ENCODE measurements at places on chromosomes 2 and 18.
A peak's percentile ranks its signal among the peaks of the same experiment; 100 is the strongest.

DNA sequence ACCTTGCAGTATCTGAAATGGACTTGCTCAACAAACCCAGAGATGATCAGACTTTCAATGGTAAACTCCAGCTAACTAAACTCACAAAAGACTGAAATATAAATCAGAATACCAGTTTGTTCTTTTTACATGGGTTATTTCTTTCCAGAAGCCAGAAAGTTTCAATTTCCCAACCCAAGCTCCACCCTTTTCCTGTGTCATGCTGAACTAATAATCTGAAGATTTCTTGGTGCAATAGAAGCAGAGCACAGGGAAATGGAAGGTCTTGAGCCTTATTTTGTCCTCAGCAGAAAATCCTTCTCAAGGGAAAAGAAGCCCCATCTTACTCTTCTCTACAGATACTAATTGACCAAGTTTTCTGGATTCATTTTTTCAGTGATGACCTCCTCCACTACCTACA is 93.3 kb upstream of the PAPOLG start:
- DNase-seq, result no peak

- peak; percentile 37 for DNase-seq
Measured at GRCh38 chr18:45910405-45911023, 56.6 kb downstream of the EPG5 start.

GRCh38 chr2:10265329-10266132 is 37.2 kb upstream of the HPCAL1 start:
- no peak for DNase-seq

GRCh38 chr2:9720352-9721093 is 89.7 kb upstream of the YWHAQ start:
- no peak for DNase-seq

DNA sequence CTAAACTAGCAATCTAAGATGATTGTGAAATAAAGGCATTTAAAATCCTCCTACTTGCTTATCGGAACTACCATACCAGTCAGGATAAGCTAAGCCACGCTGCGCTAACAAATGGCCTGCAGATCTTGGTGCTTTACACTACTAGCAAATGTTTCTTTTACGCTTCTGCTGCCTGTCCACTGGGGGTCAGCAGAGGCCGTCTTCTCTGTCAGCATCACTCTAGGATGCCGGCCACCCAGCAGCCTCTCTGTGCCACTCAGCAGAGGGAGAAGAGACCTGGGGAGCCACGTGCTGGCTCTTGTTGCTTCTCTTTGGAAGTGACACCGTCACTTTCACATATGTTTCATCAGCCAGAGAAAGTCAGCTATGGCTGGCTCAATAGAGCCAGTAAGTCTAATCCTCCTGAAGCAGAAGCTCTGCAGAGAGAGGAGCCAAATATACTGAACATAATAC is 36.6 kb downstream of the COPS8 start:
- DNase-seq, result peak; percentile 27

GRCh38 chr2:168371273-168372019 is 84.6 kb upstream of the CERS6 start:
- no peak for DNase-seq

- no peak for DNase-seq
Measured at GRCh38 chr18:51191128-51191717, 6.3 kb downstream of the MEX3C start.

- DNase-seq, result no peak
Measured at GRCh38 chr2:47833516-47833968, 50.6 kb downstream of the MSH6 start.

DNA sequence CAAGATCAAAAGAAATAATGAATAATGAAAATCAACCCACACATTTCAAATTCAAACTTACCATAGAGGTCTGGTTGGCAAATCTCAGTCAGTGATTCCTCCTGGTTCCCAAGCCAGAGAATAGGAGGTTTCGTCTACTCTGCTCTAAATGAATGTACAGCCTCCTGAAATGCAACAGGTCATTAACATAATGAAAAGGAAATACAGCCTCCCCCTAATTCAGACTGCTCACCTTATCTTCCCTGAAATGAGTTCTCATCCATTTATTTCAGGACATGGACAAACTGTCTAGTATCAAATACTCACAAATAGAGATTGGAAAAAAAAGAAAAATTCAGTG is 43.4 kb upstream of the CYTIP start:
- no peak for DNase-seq

GRCh38 chr2:101442667-101443061 is 32.2 kb downstream of the RFX8 start:
- DNase-seq, result no peak

DNA sequence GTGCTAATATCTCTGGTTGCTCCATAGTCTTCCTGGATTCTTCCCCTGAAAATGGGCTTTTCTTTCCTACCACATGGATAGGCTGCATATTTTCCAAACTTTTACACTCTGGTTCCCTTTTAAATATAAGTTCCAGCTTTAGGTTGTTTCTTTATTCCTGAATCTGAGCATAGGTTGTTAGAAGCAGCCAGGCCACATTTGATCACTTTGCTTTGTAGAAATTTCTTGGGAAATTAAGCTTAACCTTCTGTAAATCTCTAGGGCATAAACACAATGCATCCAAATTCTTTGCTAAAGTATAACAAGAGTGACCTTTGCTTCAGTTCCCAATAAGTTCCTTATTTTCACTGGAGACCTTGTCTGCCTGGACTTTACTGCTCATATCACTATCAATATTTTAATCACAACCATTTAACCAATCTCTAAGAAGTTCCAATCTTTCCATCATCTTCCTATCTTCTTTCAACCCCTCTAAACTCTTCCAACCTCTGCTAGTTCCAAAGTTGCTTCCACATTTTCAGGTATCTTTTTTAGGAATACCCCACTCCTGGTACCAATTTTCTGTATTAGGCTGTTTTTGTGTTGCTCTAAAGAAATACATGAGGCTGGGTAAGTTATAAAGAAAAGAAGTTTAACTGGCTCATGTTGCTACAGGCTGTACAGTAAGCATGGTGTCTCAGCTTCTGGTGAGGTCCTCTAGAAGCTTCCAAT is 389.6 kb upstream of the HS6ST1 start:
- DNase-seq, result no peak

GRCh38 chr2:100782380-100782878 is 37.5 kb upstream of the NPAS2 start:
- no peak for DNase-seq

GRCh38 chr2:240565333-240566202 is 2.7 kb upstream of the RNPEPL1 start:
- DNase-seq, result peak; percentile 51

- peak; percentile 21 for DNase-seq
Measured at GRCh38 chr18:35355140-35355618, 11.0 kb upstream of the ZNF24 start.

GRCh38 chr2:72117718-72118117 is 29.9 kb downstream of the CYP26B1 start:
- DNase-seq, result no peak

DNA sequence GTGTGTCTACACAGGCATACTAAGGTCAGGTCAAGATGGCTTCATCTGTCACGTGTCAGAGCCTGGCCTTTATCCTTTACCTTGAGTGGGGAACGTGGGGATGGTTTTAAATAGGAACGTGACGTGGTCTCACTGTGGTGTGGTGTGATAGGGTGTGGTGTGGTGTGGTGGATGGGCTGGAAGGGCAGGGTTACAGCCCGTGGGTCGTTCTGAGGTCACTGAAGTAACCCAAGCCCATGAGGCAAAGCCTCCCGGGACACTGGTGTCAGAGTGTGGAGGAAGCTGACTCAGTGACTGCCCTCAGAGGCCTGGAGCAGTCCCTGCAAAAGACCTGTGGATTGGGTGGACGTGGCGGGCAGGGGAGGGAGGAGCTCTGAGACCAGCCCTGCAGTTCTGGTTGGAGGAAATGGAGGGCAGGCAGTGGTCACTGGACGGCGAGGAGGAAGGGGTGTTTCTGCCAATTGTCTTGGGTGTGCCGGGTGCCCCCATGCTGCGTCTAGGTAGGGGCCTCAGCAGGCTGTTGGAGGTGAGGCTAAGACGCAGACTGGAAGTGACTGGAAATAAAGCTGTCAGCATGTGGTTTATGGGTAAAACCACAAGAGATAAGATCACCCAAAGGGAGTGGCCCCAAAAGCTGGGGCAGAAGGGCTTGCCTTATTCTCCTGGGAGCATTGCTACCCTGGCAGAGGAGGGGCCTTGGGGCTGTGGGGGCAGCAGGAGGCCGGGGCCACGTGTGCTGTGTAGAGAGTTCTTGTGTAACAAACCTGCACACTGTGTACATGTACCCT is 84.8 kb downstream of the SH3RF3 start:
- no peak for DNase-seq

DNA sequence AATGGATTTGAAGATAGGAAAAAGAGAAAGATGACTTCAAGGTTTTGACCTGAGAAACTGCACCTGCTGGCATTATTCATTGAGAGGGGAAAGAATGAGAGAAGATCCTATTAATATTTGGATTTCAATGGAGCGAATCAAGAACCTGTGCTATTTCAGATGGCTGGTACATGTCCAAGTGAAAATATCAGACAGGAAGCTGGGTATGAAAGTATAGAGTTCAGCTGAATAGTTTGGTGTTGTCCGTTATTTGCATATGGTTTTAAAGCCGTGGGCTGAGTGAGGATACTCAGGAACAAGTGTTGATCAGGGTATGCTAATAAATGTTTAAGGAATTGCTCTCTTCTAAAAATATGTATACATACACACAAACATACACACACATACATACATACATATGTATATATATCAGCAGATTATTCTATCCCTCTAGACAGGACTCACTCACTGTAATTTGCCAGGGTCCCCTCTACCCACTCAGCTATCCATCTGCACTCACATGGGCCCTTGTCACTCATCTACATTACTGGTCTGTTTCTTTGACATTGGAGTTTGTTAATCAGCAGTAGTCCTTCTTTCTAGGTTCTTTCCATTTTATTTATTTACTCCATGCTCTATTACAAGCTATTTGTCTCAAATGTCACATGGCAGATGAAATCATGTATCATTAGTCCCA is 33.9 kb upstream of the IKZF2 start:
- no peak for DNase-seq

GRCh38 chr2:71498261-71498701 is 44.9 kb downstream of the DYSF start:
- no peak for DNase-seq

- DNase-seq, result no peak
Measured at GRCh38 chr2:215002500-215002899, 135.9 kb downstream of the ABCA12 start.

DNA sequence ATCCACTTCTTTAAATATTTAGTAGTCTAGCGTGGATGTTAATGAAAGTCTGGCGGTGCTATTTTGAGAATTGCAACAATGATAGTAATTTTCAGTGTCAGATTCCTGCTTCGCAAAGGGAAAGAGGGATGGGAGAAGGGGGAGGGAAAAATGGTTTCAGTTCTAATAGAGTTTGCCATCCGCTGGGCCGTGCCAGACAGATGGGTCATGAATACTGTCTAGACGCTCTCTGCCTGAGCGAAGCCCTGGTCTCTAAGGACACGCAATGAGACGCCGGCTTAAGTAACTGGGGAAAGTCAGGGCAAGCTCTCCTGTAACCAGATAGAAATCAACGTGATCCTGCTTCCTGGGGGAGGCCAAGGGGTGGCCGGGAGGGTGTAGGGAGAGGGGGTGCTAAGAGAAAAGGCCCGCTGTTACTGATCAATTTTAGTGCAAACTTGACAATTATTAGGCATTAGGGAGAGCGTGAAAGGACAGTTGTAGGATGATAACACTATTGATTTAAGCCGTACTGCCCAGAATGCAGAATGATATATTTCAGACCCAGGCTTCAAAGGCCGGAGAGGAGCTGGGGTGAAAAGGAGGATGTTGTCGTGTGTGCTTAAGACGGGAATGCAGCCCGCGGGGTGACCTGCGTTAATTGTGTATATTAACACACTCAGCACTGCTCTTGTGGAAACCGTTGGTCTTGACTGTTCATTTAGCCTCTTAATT is 229.2 kb downstream of the LDLRAD4 start:
- no peak for DNase-seq

- DNase-seq, result no peak
Measured at GRCh38 chr2:101793277-101793969, 95.9 kb downstream of the MAP4K4 start.

- no peak for DNase-seq
Measured at GRCh38 chr2:32384529-32384928, 27.7 kb downstream of the BIRC6 start.
